Skin of body (tissue), 3 donors: ENCODE measurements at places on chromosomes 16 and 17.

DNA sequence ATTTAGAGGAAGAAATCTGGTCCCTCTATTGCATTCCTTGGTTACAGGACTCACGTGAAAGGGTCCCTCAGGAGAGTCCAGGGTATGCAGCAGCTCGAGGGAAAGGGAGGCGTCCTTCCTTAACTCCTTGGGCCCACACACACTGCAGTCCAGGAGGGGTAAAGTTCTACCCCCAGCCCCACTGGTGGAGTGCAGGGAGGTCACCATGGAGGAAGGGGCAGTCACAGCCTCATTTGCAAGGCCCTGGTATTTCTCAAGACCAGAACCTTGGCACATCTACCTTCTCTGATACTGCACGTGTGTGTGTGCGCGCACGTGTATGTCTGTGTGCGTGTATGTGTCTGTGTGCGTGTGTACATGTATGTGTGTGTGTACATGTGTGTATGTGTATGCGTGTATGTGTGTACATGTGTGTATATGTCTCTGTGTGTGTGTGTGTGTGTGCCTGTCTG lies 11.1 kb downstream of the HIC1 start:
- DNase-seq = no peak

- peak; percentile 13 for DNase-seq
Observed at GRCh38 chr16:57341441-57342303, 16.9 kb upstream of the CCL22 start.

GRCh38 chr17:16215002-16215272 lies 397 bp downstream of the NCOR1 start:
- DNase-seq = no peak

DNA sequence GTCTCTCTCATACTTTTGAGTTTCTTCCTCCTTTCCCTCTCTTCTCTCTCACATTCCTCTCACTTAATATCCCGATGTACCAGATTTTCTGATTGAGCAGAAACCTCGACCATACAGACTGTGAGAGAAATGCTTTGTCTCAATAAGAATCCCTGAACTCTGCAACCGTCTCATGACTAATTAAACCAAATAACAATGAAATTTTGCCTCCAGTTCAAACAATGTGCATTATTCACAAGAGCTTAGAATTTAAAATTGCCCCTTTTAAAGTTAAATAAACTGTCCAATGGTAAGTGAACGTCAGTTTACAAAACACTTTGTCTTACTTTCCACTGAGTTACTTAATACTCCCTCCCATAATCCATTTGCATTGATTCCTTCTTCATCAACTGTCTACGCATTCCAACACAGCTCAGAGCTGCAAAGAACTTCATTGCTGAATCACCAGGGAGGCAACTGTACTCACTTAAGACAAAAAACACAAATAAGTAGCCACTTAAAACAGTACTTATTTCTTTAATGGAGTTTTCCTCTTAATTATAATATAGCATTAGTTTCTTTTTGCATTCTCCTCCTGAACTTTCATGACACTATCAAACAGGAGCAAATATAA lies 4.9 kb downstream of the CDH11 start:
- DNase-seq = no peak
